ENCODE measurements at places on chromosomes 3 and 15.

DNA sequence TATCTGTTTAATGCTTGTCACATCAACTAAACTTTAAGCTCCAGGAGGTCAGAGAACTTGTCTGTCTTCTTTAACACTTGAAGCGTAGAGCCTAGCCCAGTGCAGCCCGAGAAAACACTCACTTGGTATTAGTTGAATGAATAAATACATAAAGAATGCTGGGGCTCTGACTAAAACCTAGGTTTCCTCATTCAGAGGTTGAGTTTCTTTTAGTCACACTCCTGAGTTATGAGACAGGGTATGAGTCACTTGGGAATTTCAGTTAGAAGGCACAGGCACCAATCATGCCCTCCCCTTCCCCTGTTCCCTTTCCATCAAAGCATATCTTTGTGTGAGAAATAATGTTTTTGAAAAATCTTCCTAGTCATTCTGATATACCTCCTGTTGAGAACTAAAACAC, 589.8 kb upstream of the DPPA4 start:
- no peak for DNase-seq

- no peak for DNase-seq
These were observed 197.2 kb upstream of the CTNNB1 start for GRCh38 chr3:41002104-41002503.

GRCh38 chr3:13013566-13013965, 59.7 kb downstream of the IQSEC1 start:
- DNase-seq: peak; percentile 18

DNA sequence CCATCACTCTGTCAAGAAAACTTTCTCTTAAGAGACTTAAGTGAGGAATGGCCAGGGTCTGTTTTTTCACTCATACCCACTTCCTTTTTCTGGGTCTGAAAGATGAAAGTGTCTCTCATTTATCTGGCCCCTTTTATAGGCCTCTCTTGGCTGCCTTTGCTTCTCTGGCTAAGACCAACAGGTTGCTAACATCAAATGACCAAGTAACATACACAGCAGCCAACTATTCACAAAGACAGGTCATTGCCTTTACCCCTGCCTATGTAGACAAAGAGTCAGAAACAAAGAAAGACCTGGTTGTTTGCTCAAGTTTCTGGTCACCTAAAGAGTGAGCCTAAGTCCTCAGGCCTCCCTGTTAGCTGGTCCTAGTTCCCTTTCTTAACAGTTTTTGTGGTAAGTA, 24.0 kb upstream of the CSTA start:
- DNase-seq: no peak

- DNase-seq: no peak
These were observed 515 bp upstream of the EIF3J start for GRCh38 chr15:44536302-44536961.

- DNase-seq: no peak
These were observed 164.8 kb downstream of the GRM7 start for GRCh38 chr3:7025581-7026300.

GRCh38 chr3:170102431-170102830, 64.6 kb downstream of the GPR160 start:
- no peak for DNase-seq

DNA sequence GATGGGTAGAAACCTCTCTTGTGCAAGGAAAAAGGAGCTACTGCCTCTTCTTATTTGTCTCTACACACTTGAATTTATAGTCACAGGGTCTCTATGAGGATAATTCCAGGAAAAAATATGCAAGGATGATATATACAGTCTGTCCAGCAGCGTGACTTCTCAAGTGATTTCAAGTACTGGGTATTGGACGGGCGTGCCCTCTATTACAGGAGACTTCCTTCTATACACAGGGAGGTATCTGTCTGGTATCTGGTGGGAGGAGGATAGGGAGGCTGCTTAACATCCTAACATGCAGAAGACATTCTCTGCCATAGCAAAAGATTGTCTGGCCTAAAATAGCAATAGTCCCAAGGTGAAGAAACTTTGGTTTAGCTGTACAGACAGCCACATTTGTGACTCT, 146.1 kb downstream of the TPRG1 start:
- no peak for DNase-seq

Measured in activated T-cell treated with anti-CD3 and anti-CD28 coated beads, Interleukin-2, amount 50 U/mL, for 1 hour (primary cell).